ENCODE measurements at places on chromosomes 11 and 22.

- DNase-seq = no peak
Observed at GRCh38 chr11:126519764-126520734, 164.6 kb downstream of the ST3GAL4 start.

GRCh38 chr11:96045622-96046456 is 121.9 kb upstream of the MTMR2 start:
- DNase-seq = no peak

DNA sequence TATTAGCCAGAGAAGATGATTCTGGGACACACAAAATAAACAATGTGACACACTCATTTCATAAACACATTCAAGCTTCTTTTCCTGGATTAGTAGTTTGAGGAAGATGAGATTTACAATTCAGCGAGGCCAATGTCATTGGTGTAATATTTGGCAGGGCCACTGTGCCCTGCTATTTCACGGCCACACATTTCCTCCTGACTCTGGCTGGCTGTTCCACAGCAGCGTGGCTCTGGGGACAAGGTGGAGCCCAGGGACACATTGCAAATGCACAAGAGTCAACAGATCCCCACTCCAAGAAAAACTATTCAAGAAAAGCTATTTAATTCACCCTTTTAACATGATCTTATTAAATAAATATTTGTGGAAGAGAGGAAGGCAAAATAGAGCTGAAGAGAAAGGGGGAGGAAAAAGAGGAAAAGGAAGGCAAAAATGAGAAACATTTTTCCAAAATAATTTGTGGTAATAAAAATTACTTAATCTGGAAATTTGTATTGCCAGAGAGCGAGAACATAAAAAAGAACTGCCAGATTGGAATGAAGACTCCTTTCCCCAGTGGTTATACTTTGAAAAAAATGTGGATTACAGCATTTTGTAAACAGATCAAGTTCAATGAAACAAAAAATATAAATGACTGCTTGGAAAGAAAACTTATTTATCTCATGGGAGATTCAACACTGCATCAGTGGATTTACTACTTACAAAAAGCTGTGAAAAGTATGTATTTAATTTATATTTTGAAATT is 27.1 kb downstream of the NXPE2 start:
- DNase-seq = no peak

DNA sequence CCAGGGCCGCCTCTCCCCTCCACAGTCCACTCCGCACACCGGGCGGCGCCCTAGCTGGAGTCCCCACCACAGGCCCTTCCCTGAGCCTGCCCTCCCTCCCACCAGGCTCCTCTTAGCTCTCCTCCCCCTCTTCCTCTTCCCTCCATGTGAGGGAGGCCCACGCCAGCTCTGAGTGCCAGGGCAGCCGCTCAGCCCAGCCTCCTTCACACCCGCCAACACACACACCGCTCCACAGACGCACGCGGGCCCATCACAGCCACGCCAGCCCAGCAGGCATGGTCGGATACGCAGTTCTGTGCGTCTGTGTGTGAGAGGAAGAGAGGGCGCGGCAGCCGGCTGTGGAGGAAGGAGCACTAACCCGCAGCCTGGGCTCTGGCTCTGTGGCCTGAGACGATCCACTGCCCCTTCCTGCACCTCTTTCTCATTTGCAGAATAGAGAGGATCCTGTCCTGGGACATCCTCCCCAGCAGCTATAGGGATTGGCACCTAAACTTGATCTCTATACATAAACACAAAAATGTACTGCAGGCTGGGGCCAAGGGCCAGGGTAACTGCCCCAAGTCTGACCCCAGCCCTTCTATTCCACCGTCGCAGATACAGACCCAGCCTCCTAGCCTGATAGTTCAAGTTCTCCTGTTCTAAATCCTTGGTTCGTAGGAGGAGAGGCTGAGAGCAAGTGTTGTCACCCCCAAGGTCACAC is 3.5 kb downstream of the CHRM4 start:
- DNase-seq = no peak

GRCh38 chr11:130161441-130162145 is 2.0 kb downstream of the ST14 start:
- DNase-seq = no peak

DNA sequence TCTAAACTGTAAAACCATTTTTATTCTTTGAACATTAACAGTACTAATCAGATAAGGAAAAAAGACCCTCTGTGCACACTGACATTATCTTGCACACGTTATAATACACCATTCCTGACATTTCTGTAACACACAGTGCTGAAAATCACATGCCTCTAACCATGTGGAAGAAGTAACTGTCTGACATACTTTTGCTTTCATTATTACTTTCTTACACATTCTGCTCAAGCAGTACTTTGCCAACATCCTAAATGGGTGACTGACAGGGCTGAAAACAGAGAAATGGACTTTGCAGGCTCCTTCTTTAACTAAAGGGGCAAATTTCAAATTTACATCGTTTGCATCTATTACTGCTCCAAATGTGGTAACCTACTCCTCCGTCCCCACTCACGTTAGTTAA is 22.8 kb upstream of the TP53AIP1 start:
- DNase-seq = no peak

- peak; percentile 85 for DNase-seq
Observed at GRCh38 chr11:113778111-113778910, 1.3 kb upstream of the CLDN25 start.
